Activated CD4-positive, alpha-beta T cell treated with anti-CD3 and anti-CD28 coated beads, Interleukin-2, amount 10 ng/mL, durations not matched to agents 7 days and 5 days (primary cell): ENCODE measurements at places on chromosomes 1 and 21.

- DNase-seq = no peak
Observed at GRCh38 chr1:214290424-214291037, 9.6 kb downstream of the SMYD2 start.

DNA sequence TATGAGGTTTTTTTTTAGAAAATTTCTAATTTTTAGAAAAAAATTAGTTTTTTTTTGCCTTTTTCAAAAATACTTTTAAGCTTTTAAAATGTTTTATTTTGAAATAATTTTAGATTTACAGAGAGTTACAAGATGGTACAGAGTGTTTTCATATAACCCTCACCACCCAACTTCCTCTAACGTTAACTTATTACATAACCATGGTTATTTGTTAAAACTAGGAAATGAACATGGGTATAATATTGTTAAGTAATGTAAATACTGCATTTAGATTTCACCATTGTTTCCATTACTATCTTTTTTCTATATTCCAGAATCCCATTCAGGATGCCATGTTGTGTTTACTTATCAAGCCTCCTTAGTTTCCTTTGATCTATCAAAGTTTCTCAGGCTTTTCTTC lies 45.2 kb upstream of the ST6GALNAC3 start:
- DNase-seq = no peak

GRCh38 chr1:161803181-161803580 lies 37.1 kb downstream of the ATF6 start:
- DNase-seq = no peak

DNA sequence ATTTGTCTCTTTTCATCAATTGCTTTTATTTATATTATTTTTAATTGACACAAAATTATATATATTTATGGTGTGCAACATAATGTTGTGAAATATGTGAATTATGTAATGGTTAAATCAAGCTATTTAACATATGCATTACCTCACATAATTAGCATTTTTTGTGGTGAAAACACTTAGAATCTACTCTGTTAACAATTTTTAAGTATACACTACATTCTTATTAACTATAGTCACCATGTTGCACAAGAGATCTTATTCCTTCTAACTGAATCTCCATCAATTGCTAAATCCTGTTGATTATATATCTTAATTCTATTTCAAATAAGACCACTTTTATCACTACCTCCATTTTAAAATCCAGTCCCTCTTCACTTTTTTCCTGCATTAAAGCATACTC lies 42.5 kb downstream of the PLPPR5 start:
- no peak for DNase-seq

- no peak for DNase-seq
Observed at GRCh38 chr1:160076295-160076694, 5.0 kb upstream of the KCNJ9 start.

DNA sequence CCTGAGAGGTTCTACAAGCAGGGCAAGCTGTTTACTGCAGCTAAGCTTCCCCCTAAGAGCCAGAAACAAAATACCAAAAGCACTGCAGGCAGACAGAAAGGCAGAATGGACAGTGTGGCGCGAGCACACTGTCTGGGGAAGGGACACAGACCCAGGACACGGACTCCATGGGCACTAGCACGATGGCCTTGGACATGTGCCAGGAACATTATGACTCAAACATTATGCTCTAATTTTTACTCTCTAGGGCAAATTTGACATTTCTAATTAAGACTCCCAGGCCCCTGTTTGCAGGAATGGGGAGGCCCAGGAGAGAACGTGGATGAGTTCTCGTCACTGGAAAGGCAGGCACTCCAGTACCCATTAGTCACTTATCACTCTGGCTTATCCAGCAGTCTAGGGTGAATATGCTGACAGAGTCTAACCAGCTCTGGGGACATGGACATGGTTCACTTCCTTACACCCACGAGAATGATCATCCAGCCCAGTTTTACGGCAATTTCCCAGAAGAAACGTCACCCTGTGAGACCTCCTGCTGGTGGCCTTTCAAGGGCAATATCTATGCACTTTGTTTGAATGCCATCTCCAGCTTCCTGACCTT lies 45.1 kb downstream of the CAPN8 start:
- DNase-seq = no peak

- DNase-seq = no peak
Observed at GRCh38 chr21:39084073-39084472, 99.2 kb downstream of the PSMG1 start.

GRCh38 chr1:11787251-11787803 lies 18.4 kb downstream of the MTHFR start:
- DNase-seq = no peak

DNA sequence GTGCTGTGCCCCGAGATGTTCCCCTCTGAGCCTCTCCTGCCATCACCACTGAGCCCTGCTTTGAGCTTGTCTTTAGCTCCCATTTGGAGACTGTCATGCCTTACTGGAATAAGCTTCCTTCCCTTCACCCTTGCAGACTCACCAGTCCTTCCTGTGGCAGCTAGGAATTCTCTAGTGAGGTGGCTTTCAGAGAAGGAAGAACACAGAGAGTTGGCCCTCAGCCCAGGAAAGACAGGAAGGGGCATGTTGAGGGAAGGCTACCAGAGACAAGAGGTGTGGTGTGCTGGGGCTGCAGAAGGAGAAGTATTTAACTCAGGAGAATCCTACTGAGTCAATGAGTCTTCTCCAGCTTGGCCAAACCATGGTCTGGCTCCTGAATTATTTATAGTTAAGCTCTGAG lies 76.3 kb downstream of the UCK2 start:
- DNase-seq = no peak

- DNase-seq = peak; percentile 30
Observed at GRCh38 chr1:20666804-20667203, 5.6 kb upstream of the DDOST start.

DNA sequence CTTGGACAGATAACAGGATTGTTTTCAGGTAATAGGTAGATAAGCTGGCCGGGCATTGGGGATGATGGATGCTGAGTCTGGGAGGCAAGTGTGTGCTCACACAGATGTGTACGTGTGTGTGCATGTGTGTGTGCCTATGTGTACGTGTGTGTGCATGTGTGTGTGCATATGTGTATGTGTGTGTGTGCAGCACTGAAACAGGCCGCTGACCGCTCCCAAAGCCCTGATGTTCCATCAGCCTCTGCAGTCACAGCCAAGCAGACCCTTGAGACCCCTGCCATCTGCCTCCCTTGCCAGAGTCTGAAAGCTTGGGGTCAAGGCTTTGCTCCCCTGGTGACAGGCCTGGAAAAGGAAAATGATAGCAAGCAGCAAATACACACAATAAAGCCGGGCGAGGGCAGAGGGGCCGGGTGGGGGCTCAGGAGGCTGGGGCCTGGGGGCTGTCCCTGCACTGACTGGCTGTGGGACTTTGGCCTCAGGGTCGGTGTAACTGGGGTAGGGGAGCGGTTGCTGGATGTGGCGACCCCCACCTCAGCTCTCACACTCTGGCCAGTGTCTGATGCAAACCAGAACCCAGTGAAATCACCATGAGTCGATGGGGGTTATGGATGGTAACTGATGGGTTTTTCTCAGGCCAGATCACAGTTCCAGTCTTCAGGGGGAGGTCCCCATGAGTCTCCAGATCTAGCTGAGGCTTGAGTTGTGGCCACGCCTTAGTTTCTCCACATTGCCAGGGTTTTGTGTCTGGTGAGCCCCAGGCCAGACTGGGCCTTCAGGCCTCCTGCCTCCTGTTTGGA lies 9.2 kb upstream of the TNFRSF8 start:
- no peak for DNase-seq

DNA sequence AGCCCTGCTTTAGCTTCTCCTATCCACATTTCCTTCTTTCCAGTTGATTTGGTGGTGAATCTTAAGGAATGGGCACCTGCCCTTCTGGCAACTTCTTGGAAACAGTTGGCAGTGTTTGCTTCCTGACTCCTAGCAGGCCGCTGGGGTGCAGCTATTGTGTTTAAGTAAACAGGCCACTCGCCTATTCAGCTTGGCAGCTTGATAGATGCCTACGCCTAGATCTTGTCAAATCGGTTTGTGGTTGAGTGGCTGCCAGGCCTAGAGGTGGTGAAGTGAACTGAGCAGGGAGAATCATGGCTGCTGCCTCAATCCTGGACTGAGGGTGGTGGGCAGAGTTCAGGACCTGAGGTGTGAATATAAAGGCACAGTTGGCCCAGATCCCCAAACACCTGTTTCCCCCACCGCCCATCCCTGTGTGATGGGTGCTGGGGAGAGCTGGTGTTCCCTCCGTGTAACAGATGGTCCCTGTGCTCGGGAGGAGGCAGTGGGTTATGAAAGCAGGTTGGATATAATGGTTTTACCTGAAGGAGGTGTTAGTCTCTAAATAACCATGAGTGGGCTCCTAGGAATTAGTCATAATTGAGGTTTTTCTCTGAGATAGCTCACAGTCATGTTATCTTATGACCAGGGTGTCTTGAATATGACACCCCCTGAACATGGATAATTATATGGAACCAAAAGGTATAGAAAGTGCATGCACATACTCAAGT lies 940 bp upstream of the PLA2G2C start:
- peak; percentile 26 for DNase-seq

DNA sequence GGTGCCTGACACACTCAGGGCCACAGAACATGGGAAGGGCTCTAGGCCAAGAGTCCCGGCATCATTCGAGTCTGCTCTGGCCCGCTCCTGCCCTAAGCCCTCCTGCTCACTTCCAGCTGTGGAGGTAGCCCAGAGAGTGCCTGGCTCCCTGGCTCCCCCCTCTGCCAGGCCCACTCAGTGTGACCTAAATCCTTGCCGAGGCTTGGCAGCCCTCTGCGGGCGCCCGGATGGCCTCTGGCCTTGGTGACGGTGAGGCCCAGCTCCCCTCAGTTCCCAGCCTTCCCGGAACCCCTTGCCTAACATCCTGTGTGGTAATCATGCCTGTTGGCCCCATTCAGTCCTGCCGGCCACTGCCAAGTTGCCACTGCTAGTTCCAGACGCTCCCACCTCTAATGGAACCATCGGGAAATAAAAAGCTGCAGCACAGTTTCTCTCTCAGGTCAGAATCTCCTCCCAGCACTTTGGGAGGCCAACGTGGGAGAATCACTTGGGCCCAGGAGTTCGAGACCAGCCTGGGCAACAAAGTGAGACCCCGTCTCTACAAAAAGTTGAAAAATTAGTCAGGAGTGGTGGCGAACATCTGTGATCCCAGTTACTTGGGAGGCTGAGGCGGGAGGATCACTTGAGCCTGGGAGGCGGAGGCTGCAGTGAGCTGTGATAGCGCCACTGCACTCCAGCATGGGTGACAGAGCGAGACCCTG lies 1.2 kb upstream of the H6PD start:
- DNase-seq = no peak

DNA sequence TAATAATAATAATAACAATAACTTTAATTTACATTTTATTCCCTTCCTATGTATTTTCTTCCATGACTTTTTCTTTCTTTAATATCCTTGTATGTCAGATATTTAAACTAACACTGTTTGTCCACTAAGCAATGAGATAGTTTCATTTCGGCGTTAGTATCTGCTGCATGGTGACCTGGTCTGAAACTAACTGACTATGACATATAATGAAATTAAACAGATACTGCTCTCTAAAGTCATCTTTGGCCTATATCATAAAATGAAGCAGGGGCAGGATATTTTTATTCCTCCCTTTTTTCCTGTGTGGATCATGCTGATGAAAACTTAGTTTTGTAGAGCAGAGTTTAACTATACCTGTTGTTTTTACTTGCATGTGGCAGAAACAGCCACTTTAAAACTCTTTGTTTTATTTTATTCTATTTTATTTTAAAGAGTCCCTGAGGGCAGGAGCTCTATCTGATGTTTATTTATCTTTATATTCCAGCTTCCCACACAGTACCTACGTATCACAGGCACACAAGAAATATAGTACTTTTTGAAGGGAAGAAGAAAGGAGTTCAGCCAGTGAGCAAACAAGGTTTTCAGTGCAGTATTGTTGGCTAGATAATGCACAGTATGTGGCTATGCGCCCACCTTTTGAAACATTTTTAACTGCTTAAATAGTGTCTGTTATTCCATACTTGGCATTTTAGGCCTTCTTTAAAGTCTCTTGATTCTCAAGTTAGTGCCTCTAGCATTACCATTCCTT lies 165.6 kb downstream of the PHTF1 start:
- no peak for DNase-seq

- DNase-seq = no peak
Observed at GRCh38 chr1:228241259-228241658, 33.4 kb downstream of the OBSCN start.

GRCh38 chr1:244269169-244269568 lies 182.5 kb downstream of the ADSS2 start:
- DNase-seq = no peak

- DNase-seq = no peak
Observed at GRCh38 chr1:114109981-114110380, 43.7 kb downstream of the SYT6 start.
